ENCODE measurements at places on chromosomes 7 and 10.

GRCh38 chr10:101130984-101131961 lies at the start of gene TLX1:
TSS of gene TLX1 (plus strand) at chr10:101131300. CDS start at chr10:101131542, 242 bp downstream.
- DNase-seq, result no peak

- no peak for DNase-seq
These were observed 59.5 kb upstream of the CAV2 start for GRCh38 chr7:116439841-116440549.

DNA sequence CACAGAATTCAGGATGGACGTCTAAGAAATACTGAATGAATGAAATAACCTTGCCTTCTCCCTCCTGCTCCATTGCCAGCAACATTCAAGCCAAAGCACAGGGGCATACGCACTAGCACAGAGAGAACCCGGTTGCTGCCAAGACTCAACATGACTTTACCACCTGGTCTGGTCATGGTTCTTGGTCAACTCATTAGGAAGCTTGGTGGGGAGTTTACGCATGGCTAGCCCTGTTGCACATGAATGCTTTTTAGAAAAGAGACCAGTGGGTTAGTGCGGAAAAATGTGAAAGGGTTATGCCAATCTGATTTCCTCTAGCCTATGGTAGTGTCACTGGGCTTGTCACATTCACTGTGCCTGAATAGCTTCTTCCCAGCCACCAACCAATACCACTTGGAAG lies 187.6 kb upstream of the NEBL start:
- no peak for DNase-seq

DNA sequence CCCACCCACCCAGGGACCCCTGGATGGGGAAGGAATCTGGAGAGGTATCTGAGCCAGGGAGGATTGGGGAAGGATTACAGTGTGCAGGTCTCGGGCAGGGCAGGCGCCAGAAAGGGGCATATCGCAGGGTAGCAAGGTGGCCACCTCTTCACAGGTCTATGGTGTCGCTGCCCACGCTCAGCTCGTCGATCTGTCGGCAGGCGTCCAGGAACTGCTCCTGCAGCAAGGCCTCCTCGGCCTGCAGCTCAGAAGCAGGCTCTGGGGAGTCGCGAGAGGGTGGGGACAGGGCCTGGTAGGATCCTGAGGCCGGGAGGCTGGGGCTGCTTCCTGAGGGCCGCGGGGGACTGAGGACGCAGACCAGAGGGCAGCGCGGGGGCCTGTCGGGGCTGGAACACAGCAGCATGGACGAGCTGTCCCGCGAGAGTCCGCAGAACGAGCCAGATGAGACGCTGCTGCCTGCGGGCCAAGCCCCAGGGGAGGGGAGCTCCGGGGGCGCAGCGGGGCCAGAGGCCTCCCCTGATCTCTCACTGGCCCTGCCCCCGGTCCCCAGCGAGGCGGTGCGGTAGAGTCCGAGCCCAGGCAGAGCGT lies 7.1 kb upstream of the RBM28 start:
- DNase-seq, result no peak

- no peak for DNase-seq
These were observed 33.7 kb downstream of the MINPP1 start for GRCh38 chr10:87538092-87539015.

Data from NCI-H2029 treated with DMSO at 0.1 percent for 48 hours (cell line).